ENCODE measurements at places on chromosomes 6 and 20.

- no peak for DNase-seq
Observed at GRCh38 chr6:36717231-36717825, 19.7 kb downstream of the RAB44 start.

GRCh38 chr6:33583591-33584155, 3.6 kb upstream of the BAK1 start:
- DNase-seq: no peak

DNA sequence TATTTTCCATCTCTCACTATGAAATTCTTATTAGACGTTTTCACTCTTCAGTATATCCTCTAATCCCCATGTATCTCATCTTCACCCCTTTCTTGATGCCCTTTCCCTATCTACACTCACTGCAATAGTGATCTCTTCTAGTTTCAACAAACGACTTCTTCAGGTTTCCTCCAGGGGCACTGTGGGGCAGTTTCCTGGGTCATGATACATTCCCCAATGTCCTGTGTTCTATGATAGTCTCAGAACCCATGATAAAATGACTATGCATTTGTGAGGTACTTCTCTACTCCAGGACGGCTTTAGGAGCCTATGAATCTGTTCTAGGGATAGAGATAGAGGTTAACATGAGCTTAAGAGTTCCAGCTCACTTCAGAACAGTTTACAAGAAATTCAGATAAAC, 183.3 kb downstream of the FOXC1 start:
- no peak for DNase-seq

- no peak for DNase-seq
Observed at GRCh38 chr20:62601172-62601571, 41.1 kb upstream of the SLCO4A1 start.

- DNase-seq: no peak
Observed at GRCh38 chr20:38219006-38219950, 41.3 kb downstream of the KIAA1755 start.

DNA sequence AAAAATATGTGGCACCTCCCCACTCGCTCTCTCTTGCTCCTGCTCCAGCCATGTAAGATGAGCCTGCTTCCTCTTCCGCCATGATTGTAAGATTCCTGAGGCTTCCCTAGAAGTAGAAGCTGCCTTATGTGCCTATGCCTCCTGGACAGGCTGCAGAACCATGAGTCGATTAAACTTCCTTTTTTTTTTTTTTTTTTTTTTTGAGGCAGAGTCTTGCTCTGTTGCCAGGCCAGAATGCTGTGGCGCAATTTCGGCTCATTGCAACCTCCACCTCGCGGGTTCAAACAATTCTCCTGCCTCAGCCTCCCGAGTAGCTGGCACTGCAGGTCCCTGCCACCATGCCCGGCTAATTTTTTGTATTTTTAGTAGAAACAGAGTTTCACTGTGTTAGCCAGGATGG, 112.5 kb downstream of the FAM217A start:
- no peak for DNase-seq

GRCh38 chr20:59406446-59406845, 106.0 kb downstream of the EDN3 start:
- DNase-seq: no peak

DNA sequence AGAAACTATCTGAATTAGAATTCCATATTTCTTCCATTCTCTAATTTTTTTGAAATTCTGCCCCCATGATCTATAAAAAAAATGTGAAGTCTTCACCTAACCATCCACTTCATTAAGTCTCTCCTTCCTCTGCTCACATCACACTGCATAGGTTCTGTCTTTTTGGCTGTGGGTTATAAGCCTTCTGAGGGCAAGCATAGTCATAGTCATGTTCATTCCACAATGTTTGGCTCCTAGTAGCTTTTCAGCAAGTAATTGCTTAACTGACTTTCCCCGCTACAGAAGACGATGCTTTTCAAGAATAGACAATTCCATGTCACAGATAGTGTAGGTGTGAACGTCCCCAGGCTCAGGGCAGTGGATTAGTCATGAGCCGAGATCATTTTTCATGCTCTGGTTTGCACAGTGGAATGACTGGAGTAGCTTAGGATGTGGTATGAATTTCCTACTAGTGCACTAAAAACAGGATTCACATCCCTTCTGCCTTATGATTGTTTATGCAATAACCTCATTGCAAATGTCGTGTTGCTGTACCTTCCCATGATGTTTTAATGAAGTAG, 29.1 kb downstream of the WRNIP1 start:
- no peak for DNase-seq

DNA sequence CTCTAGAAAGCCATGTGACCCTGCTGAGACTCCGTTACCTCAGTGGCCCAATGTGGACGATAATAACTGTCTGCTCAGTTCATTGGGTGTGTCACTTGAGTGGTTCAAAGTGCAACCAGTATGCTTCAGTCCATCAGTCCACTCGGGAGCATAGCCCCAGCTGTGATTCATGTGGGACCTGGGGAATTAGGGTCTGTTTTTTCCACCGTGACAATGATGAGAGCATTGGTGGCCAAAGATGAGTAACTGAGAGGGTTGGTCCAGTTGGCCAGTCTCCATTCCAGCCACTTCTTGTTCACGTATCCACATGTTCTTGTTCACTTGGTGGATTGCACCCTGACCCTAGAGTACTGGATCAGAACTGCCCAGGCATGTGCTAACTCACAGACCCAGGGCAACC, 403.6 kb downstream of the CD83 start:
- no peak for DNase-seq

DNA sequence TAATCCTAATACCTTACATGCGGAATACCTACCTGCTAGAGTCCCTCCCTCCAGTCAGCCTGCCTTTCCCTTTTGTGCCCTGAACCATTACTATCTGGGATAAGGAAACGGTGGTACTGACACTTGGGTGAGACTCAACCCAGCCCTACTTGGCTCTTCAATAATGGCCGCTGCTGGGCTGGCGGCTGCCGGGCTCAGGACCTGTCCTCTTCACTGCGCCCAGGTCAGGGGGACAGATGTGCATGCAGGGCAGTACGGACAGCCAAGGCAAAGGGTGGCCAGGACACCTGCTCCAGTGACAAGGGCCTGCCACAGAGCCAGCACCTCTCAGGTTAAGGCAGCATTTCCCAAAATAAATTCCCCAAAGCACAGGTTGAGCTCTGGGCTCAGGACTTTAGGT, 29.9 kb downstream of the UBE2V1 start:
- no peak for DNase-seq

GRCh38 chr20:34774449-34774848, 51.0 kb downstream of the NCOA6 start:
- no peak for DNase-seq

DNA sequence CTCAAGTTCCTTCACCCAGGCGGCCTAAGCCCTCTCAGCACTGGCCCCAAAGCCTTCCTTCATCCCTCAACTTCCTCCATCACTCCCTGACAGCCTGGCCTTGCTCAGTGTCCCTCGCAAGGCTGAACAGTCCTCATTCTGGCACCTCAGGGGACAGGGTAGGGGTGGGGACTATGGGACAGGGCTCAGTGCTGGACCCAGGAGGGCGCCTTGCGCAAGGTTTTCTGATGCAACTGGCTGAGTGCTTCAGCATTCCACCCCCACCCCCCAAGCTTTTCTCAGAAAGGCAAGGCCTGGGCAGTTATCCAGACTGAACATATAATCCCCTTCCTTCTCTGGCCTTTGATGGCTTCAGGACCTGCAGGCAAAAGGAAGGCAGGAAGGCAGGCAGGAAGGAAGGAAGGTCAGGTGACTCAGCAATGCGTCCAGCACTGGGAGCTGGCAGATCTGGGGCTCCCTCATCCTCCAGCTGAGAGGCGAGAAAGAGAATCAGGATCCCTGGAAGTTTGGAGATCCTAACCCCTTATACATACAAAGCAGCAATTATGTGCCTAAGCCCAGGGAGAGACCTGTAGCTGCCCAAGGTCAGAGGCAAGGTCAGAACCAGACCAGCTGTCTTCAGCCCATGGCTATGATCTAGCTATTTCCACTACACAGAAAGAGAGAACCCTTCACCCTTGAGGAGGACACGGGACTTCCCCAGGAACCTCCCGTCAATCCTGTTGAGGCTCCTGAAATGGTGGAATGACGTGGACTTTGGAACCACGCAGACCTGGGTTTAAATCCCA, 8.6 kb upstream of the TRIB3 start:
- DNase-seq: peak; percentile 92

GRCh38 chr20:34536798-34537394, 20.7 kb downstream of the DYNLRB1 start:
- DNase-seq: no peak

DNA sequence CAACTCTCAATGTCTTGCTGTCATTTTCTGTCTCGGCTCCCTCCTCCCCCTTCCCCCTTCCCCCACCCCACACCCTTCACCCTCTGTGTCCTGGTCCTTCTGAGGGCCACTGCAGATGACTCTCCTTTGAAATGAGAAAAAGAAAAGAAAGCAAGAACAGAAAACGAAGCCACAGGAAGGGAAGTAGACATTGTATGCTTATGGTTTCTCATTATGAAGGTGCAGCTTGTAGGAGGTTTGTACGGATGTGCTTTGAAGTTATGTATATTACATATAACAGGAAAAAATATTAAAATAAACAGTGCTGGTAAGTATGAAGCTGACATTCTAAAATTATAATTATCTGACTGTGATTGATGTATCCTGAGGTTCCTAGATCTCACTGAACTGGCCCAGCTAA, 6.3 kb upstream of the AAR2 start:
- no peak for DNase-seq

- no peak for DNase-seq
Observed at GRCh38 chr6:44642870-44643522, 255.5 kb downstream of the CDC5L start.

DNA sequence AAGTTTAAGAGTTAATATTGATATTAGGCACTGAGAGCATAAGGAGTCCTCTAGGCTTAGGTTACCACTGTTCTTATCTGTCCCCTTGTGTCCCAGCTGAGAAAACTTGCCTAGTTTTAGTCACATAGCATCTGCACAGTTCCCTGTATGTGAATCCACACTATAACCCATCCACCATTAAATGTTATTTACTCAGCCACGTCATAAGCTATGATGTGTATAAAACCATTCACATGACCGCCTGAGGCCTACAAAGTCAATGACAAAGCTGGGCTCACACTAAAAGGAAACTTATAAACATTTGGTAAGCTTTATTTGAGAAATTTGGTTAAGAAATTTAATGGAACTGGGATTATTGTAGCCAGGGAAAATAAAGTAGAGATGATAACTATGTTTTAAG, 59.2 kb upstream of the TFAP2D start:
- no peak for DNase-seq

DNA sequence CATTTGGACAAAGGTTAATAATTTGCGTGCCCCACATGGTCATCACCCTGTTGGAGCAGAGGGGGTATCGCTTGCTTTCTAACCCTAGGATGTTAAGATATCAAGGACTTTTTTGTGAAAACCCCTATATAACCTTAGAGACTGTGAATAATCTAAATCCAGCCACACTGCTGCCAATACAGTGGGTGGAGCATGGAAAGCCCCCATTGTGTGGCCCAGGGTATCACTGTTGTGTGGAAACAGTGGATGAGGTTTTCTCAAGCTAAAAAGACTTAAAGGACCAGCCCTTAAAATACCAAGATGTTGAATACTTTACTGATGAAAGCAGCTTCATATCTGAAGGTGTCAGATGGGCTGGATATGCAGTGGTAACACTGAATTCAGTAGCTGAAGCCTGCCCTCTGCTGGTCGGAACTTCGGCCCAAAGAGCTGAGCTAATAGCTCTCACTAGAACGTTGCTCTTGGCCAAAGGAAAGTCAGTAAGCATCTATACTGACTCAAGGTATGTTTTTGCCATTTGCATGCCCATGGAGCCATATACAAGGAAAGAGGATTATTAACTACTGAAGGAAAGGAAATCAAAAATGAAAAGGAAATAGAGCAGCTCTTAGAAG, 695.2 kb downstream of the PHF3 start:
- peak; percentile 17 for DNase-seq

DNA sequence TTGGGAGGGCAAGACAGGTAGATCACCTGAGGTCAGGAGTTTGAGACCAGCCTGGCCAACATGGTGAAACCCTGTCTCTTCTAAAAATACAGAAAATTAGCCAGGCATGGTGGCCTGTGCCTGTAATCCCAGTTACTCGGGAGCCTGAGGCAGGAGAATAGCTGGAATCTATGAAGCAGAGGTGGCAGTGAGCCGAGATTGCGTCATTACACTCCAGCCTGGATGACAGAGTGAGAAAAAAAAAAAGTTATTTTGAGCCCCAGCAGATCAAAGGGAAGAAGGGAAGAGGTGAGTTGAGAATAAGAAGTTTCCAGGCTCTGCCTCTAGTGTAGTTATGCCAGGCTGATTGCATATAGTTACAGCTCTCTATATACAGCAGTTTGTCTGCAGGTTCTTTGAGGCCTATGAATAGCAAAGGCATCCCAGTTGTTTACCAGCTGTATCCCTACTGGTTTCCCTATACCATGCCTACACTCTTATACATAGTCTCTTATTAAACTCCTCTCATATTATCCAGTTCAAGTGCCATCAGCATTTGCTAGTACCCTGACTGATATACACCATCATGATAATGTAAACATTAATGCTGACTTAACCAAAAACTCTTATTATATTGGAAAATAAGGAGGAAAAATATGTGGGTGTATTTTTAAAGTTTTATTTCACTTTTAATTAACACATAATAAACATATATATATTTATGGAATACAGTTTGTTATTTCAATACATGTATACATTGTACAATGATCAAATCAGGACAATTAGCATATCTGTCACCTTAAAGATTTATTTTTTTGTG, 823.6 kb upstream of the ADGRB3 start:
- DNase-seq: no peak

DNA sequence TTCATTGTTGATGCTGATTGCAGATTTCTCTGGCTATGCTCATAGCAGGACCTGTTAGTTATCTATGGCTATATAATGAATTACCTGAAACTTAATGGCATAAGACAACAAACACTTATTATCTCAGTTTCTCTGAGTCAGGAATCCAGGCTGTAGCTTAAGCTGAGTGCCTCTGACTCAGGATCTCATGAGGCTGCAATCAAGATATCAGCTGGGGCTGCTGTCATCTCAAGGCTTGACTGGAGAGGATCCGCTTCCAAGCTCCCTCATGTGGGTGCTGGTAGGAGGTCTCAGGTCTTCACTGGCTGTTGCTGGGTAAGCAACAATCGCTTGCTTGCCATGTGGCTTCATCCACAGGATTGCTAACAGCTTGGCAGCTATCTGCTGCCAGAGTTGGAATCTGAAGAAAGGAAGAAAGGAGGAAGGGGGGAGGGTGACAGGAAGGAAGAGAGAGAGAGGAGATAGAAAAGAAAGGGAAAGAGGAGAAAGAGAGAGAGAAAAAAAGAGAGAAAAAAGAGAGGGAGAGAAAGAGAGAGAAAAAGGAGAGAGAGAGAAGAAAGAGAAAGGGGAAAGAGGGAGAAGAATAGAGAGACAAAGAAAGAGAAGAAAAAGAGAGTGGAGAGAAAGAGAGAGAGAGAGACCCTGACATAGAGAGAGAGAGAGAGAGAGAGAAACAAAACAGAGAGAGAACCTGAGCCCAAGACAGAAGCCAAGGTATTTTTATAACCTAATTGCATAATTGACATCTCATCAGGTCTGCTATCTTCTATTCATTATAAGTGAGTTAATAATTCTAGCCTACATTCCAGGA, 579.0 kb upstream of the BTBD3 start:
- no peak for DNase-seq

- no peak for DNase-seq
Observed at GRCh38 chr6:138991206-138991605, 3.2 kb upstream of the REPS1 start.
